ENCODE measurements at places on chromosomes 1 and 21. TPM values are rescaled to one million over a fixed set of nuclear protein-coding genes. Genes with fewer than 3 reads are reported as not detected.
A peak's percentile ranks its signal among the peaks of the same experiment; 100 is the strongest.

PCP4L1 gene
- total RNA-seq: not detected

HAPLN2 gene
- total RNA-seq: not detected

PLA2G2D gene
- total RNA-seq: not detected

CD1C gene
- total RNA-seq: not detected

CEP104 gene
- 31.6 TPM for total RNA-seq

LCE1C gene
- not detected for total RNA-seq

SDC3 gene
- 16.8 TPM for total RNA-seq

KLHDC8A gene
- not detected for total RNA-seq

DNA sequence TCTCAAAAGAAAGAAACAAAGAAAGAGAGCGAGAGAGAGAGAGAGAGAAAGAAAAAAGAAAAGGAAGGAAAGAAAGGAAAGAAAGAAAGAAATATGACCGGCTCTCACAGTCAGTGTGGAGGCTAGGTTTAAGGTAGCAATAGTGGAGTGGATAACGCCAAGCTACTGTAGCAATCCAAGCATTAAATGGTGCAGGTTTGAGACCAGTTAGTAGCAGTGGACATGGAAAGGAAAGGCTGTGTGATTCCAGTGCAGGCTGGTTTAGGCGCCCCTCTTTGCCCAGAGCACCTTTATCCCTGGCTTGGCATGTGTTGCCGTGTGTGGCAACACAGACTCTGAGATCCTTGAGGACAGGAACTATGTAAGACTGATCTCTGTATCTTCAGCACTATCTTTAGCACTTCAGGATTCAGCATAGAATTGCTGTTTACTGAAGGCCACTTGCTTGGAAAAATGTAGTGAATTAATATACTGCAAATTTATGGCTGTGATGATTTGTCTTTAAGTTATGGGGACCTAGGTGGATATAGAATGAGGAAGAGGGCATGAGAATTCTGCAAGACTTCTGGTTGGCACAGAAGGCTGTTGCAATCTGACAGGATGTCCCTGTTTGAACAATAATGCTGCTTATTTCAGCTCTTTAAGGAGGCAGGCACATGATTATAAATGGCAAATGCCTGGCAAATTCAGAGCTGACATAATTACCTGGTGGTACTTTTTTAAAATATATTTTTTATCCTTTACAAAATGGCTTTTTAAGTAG is 10.8 kb upstream of the OSBPL9 start:
- DNase-seq: no peak

DNA sequence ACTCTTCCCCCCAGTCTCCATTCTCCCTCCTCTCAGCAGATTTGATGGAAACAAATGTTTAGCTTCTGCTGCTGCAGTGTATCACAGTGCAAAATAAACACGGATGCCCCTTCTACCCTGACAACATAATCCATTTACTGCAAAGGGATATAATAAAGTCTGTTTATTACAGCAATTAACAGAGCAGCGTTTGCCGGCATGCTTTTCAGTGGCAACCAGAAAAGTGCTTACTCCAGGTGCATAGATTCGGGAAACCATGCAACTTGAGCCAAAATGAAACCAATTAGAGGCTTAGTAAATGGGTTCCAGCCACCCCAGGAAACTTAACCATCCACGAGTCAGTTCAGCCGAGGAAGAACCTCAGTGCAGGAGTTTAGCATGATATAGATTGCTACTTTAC is 12.9 kb upstream of the LEMD1 start:
- DNase-seq: no peak

- DNase-seq: no peak
Measured at GRCh38 chr1:163864207-163864606, 542.5 kb downstream of the NUF2 start.

DNA sequence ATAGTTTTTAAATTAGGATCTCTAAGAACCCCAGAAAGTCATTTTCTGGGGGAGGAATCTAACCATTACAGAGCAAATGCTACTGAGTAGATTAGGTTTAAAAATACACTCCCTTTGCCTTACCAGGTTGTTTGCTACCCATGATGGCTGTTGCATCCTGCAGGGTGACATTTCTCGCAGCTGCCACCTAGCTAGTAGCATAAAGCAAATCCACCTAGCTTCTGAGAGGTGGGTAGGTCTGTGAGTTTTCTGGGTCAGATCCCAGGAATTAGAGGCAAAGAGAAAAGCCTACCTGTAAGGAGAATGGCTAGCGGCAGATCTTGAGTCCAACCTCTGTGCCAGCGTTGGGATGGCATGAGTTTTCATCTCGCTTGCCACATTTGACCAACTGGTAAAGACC is 95.9 kb downstream of the DAB1 start:
- no peak for DNase-seq

- DNase-seq: peak; percentile 53
Measured at GRCh38 chr1:147821883-147822282, 61.5 kb upstream of the GJA5 start.

GRCh38 chr1:215660259-215660658 is 93.2 kb downstream of the KCTD3 start:
- DNase-seq: no peak

DNA sequence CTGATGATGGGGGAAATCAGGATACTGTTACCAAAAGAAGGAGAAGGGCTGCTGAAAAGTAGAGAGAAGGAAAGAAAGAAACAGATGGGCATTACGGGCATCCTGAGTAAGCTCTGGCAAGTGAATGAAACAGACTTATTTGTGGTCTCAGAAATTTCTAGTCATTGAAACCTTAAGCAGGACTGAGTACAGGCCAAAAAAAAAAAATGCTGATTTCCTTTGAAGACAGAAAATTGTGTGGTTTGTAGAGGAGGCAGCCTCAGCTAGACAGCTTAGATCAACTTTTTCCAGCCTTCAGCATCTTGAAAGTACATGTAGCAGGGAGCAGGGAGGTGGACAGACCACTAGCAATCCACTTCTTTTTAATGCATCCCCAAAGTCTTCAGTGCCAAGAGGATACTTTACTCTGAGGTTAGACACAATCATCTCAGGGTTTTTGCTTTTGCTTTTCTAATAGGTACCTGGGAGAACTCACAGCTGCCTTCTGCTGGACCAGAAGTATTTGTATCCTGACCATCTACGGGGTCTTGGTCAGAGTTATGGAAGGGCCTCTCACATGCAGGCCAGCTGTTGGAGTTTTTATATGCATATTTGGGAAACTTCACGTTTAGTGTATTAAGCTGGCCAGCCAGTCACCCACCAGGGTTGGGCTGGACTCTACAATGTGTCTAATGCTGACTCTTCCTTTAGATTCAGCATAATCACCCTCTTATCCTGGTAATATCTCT is 10.6 kb upstream of the CAPZB start:
- DNase-seq: peak; percentile 83

GRCh38 chr1:231241750-231242149 is 738 bp downstream of the GNPAT start:
- peak; percentile 7 for DNase-seq

- no peak for DNase-seq
Measured at GRCh38 chr21:34011660-34012059, 61.7 kb upstream of the MRPS6 start.

DNA sequence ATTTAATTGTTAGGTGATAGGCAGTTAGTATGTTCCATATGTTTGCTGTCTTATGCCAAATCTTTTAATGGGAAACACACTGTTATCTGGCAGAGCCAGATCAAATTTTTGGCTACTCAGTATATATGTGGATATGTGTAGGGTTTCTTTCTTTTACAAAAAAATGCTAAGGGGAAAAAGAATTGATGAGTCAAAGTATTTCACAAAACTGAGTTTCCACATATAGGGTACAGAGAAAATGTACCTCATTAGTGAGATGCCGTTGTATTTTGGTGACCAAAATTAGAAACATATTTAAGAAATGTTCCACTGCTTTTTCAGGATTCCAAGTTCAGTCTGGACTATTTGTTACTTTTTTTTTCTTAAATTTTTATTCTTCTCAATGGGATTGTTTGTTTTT is 201.2 kb upstream of the PTGFR start:
- DNase-seq: no peak

- no peak for DNase-seq
Measured at GRCh38 chr1:184860985-184861754, 106.5 kb upstream of the EDEM3 start.

DNA sequence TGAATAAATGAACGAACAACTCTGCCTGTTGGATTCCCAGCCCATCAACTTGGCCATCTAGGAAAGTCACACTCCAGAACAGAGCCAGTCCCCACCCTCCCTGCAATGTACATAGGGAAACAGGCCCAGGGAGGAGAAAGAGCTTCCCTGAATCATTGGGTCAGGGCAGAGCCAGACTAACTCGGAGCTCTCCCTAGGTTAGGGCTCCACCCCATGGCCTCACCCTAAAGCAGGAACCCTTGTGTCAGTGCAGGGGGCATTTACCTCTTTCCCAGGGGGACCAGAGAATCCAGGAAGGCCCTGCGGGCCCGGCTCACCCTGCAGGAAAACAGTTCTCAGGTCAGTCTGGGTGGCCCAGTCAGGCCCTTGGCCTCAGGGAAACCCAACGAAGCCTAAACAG is 11.6 kb downstream of the COL9A2 start:
- no peak for DNase-seq

GRCh38 chr21:36193200-36193599 is 36.6 kb downstream of the DOP1B start:
- DNase-seq: no peak

DNA sequence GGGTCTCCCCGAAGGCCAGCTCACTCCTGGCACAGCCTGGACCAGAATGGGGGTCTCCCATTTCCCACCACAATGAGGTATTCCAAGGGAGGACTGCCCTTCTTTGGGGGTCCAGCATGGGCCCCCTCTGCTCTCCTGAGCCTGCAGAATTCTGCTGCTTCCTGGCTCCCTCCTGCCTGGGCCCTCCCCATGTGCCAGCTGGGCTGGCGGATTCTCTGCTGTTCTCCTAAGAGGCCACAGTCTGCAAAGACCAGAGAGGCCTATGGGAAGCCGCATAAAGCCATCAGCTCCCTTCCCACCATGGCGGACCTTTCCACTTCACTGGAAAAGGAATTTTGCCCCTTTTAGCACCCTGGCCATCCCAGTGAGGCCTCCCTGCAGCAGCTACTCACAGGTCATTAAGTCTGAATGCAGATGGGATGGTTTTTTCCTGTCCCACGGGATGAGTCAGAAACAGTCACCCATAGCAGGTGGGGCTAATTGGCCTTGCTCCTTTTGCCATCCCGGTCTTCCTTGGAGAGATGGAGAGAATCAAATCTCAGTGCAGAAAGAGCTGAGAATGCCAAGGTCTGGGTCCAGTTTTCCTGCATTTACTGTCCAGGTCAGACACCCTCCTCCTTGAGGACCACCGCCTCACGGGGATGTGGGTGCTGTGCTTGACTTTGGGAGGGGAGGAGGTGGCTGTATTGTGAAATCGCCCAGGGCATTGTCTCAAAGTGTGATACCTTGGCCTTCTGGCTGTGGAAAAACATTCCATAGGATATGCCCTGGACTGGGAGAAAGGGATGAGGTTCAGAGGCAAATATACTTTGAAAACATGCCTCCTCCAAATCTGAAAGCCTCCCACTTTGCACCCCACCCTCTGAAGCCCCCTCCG is 23.2 kb downstream of the MYBPH start:
- DNase-seq: peak; percentile 54

All from fibroblast of villous mesenchyme (primary cell).